ENCODE measurements at places on chromosomes 2 and 18.

DNA sequence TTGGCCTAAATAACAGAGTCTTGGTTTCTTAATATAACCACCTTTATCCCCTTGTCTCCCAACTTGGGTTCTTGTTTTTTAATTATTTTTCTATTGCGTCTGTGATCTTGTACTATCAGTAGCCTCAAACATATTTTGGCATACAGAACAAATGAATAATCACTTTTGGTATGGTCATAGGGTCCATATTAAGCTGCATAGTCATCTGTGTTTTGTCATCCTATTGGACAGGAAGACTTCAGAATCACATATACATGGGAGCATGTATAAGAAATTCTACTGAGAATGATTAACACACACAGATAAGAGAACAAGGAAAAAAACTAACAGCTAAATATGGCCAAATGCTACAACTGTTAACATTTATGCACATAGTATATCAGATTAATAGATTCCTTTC is 126.0 kb downstream of the MEP1B start:
- DNase-seq: no peak

DNA sequence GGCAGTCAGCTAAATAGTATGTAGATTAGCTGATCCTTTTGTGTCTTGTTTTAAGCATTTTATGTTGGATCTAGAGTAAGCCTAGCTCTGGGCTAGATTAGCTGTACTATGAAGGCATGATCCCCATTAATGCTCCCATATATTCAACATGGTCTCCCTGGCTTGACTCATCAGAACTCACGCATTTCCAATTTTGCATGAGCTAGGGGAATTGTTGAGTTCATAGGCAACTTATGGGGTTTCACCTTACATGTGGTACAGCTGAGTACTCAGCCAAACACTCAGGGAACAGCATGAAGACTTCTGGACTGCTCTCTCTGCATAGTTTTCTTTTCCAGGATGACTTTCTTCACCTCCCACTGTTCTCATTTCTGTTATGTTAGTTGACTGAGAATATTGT is 248.2 kb downstream of the TMX3 start:
- DNase-seq: no peak

GRCh38 chr2:179268277-179268925 is 3.8 kb upstream of the SESTD1 start:
- DNase-seq: no peak

- DNase-seq: no peak
These were observed 1.2 kb upstream of the SMCHD1 start for GRCh38 chr18:2654169-2654927.

DNA sequence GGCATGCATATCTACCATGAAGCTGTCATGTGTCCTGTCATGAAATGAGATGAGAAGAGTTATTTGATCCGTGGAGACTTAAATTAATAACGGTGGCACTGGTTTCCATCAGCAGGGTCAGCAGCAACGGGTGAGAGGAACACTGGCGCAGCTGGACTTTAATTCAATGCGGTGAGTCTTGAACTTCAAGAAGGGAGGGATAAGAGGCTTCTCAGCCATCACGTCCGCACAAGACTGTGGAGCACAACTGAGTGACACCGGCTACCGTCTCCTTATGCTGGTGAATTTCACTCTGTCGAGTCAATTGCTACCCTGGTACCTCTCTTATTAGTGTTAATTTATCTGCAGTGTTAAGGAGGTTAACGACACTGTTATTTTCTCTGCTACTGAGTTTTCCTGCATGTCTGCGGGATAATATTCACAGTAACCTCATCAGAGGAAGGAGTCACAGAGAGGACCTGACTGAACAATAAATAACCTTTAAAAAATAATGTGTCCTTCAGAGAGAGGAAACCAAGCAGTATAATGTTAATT is 236.8 kb downstream of the EPHA4 start:
- DNase-seq: no peak

DNA sequence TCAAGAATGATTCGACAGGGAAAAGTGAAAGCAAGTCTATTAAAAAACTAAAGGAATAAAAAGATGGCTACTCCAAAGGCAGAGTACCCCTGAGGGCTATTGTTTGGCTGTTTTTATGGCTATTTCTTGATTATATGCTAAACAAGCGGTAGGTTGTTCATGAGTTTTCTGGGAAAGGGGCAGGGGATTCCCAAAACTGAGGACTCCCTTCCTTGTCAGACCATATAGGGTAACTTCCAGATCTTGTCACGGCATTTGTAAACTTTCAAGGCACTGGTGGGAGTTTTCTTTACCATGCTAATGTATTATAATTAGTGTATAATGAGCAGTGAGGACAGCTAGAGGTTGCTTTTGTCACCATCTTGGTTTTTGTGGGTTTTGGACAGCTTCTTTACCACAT is 474.9 kb upstream of the MC4R start:
- DNase-seq: no peak

DNA sequence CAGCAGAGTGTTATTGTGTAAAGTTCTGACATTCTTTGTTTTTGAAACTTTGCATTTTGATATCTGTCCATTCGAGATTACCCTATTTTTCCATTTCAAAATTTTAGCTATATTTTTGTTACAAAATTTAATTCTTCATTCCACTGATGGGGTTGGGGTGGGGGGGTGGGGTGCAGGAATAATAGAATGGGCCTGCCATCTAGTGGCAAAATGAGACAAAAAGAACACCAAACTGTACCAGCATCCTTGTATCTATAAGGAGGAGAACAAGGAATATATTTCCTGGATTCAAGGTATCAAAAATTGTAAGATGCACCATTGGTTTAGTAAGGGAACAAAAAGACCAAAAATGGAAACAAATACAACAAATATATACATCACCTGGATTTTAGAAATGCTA is 27.9 kb upstream of the TTR start:
- DNase-seq: no peak

- peak; percentile 96 for DNase-seq
These were observed at the start of gene PPP1CB for GRCh38 chr2:28751252-28751955. TSS of gene PPP1CB (plus strand) at chr2:28751830. CDS start at chr2:28752125, 295 bp downstream.

DNA sequence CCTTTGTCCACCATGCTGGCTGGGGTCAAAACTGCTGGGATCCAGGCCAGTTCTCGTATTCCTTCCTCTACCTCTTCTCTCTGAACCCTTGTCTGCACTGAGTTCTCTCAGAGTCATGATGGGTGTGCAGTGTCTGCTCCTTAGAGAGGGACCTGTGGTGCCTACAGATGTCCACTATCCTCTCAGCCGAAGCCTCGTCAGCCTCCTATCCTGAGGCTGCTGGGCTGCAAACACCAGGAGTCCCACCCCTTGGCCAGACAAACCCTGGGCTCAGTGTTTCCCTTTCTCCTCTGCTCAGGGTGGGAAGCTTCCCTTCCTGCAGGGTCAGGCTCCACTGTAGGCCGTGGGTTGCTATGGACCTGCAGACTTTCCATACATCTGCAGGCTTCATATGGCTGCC is 2.3 kb downstream of the INPP5D start:
- DNase-seq: peak; percentile 18

DNA sequence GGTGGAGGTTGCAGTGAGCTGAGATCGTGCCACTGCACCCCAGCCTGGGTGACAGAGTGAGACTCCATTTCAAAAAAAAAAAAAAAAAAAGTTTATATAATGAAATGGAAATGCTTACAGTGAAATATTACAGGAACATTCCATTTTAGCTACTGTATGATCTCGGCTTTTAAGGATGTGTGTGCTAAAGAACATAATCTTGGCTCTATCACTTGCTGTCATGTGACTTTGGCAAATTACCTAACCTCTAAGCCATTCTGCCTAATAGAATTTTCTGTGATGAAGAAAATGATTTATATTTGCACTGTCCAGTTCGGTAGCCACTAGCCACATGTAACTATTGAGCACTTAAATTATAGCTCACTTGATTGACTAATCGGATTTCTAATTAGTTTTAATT is 36.3 kb downstream of the SMAD4 start:
- no peak for DNase-seq

GRCh38 chr18:5619376-5619775 is 75.6 kb upstream of the EPB41L3 start:
- no peak for DNase-seq

DNA sequence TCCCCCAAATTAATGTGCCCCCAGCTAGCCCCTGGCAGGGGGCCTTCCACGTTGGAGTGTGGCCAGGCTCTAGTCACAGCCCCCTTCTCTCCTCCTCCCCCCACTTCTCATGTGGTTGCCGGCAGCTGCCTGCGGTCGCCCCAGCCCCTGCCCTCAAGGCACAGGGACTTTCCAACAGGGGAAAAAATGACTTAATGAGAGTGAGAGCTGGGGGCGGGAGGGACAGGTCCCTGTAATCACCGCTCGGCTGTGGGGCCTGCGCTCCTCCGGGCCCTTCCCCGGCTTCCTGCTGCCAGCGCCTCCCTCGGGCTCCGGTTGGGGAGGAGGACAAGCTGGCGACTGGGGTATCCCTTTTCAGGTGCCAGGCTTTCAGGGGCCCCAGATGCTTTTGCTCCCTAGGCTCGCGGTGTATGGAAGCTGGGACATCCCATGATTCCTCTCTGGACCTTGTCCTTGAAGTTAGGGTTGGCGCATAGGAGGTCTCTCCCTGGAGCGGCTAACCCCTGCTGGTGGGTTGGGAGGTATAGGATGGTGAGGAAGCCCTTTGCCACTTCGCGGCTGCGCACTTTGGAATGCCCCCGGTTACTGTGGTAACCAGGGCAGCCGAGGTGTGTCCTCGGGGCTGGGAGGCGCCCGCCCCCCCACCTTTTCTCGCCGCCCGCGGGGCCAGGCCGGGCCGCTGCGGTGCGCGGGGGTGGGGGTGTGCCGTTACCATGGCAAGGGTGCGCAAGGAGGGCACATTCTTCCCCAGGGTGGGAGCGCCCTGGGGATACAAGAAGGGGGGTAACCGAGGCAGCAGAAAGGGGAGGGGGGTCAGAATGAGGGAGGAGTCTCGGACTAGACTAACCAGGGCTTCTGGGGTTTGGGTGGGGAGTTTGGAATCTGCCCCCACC is 16.1 kb downstream of the WNT10A start:
- DNase-seq: peak; percentile 82

DNA sequence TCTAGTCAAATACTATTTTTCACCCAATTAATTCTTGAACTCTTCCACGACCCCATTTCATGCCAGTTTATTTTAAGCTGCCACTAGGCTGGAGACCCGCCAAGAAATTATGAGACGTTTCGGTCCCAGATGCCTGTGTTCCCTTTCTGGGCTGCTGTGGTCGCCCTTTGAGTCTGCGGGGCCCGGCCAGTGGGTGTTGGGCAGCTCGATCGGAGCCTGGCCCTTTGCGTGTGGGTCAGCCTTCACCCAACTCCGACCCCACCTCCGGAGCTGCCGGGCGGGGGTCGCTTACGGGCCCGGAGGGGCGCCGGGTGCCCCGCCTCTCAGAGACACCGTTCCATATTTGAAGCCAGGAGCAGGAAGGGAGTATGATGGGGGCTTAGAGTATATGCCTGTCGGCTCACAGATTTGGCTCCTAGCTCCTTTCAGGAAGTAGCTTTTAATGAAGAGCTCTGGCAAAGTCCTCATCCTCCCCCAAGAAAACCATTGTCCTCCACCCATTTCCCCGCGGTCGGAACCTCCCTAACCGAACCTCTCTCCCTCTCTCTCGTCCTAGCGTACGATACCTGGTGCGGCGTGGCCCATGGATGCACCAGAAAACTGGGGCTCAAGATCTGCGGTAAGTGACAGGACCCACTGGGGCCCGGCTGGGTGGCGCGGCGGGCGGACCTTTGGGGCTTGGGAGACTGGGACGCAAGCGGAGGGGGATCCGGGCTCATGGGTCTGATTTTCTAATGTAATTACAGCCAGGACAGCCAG is 5.0 kb downstream of the GAD1 start:
- DNase-seq: no peak

DNA sequence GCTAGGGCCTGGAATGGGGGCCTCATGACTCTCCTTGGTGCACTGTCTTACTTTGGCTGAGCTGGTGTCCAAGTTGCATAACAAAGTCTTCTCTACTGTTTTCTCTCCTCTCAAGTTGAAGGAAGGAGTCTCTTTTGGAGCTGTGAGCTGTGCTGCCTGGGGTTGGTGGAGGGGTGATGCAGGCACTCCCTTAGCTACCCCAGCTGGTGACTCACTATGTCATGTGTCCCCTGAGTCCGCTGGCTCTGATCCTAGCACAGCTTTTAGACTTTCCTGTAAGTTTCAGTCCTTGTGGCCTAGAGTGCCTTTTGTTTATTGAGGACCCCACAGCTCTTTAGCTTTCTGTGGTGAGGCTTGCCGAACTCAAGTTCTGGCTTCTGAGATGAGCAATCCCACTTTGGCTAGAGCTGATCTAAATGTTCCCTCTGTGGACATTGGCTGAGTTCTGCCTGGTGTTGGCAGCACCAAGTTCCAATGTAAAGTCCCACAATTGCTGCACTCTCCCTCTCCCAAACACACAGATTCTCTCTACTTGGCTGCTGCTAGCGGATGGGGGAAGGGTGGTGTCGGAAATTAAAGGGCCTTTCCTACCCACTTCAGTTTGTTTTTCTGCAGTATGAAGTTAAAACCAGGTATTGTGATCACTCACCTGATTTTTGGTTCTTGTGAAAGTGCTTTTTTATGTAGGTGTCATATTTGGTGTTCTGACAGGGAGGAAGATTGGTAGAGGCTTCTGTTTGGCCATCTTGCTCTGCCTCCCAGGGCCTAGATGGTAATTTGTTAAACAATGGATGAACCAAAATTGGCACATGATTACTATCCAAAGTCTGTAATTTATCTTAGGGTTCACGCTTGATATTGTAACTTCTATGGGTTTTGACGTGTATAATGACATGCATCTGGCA is 83.2 kb downstream of the COMMD1 start:
- no peak for DNase-seq

GRCh38 chr2:65786007-65786717 is 353.8 kb upstream of the SPRED2 start:
- DNase-seq: no peak

DNA sequence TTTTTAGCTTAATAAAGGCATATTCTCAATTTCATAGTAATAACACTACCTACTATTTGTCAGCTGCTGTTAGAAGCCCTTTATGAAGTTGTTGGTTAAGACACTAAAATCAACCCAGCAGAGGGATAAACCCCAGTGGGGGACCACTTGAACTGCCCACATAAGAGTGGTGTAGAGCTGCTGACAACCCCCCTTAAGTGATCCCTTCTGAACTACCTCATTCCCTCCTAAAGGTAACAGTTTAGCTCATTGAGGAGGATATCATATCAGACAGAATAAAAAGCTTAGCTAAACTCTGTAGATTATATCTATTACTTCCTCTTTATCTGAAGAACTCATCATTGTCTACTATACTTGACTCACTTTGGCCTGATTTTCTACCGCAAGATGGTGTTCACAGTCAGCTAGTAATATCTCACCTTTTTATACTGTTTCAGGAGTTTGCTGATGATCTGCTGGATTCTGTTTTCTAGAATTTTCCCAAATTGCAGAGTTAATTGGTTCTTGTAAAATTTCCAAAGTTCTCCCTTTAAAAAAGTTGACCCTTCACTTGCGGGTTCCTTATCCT is 16.2 kb downstream of the GALM start:
- no peak for DNase-seq

Measured in activated T-cell treated with anti-CD3 and anti-CD28 coated beads, Interleukin-2, amount 50 U/mL, for 1 hour (primary cell).